ENCODE measurements at places on chromosomes 2 and 18.

GRCh38 chr2:10426726-10427617 is 21.2 kb downstream of the ODC1 start:
- DNase-seq = no peak

- no peak for DNase-seq
Measured at GRCh38 chr2:162333968-162334367, 10.0 kb upstream of the GCA start.

DNA sequence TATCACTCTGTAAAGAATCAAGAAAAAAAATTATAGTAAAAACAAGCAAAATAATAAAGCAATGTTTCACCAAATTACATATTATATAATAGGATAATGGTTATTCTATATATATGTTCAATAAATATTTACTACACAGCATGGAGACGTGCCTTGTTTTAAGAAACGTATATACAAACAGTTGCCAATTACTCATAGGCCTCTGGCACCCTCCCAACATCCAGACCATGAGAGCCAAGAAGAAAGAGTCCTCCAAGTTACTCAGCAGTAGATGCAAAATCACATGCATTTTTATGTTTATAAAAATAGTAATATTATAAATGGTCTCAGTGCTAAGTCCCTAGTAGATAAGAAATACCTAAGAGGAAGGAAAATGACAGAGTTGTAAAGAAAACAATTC is 64.8 kb downstream of the REV1 start:
- no peak for DNase-seq

GRCh38 chr2:241163601-241164118 is 13.4 kb downstream of the PPP1R7 start:
- DNase-seq = no peak

- DNase-seq = no peak
Measured at GRCh38 chr2:160532388-160532787, 38.8 kb upstream of the RBMS1 start.

DNA sequence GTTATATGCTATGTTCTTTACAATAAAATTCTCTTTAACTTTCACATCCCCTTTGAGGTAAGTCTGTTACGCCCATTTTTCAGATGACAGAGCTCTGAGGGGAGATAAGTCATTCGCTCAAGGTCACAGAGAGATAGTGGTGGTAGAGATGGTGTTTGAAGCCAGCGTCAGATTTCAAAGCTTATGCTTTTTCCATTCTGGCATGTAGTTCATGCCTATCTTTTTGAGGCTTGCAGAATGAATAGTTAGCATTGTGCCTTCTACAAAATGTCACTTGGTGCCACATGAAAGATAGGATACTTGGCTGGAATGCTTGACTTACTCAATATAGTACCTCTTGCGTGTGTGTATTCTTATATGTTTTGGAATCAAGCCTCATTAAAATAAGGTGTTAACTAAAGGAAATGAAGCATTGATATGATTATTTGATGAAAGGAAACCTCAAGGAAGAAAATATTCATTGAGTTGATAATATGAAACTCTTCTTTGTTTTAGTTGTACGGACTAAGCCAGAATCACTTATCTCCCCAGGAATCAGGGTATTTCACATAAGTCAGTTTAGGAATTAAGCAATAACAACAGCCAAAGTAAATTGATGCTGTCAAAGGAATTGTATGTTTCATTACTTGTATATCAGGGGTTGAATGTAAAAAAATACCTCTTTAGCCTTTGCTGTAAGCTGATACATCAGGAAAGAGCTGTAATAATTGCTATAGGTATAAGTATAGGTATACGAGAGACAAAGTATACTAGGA is 15.5 kb downstream of the SPATS2L start:
- no peak for DNase-seq

DNA sequence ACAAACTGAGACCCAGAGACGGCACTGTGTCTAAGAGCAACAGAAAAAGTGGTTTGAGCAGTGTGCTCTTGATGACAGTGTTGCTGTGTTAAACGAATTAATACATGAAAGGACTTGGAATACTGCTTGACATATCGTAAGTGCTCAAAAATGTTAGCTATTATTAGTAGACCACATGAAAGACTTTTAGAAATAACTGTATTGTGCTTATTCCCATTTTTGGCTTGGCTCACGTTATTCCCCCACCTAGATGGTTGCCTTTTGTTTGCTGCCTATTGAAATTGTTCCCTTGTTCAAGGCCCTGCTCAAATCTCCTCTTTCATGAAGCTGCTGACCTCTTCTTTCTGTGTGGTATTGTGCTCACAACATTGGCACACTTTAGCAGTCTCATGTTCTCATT is 27.8 kb upstream of the C2orf74 start:
- DNase-seq = no peak

- no peak for DNase-seq
Measured at GRCh38 chr2:176100547-176101140, 1.0 kb downstream of the HOXD12 start.

DNA sequence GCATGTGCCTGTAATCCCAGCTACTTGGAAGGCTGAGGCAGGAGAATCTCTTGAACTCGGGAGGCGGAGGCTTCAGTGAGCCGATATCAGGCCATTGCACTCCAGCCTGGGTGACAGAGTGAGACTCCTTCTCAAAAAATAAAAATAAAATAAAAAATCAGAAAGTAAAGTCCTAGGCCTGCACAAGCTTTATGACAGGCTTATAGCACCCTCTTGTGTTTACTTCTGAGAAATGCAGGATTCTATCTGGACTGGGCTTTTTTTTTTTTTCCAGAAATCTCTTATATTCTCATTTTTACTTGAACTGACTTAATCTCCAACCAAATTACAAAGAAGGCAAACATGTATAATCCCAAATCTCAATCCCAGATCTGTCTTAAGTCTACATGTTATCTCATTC is 26.1 kb upstream of the REG3G start:
- no peak for DNase-seq

GRCh38 chr18:76499021-76499420 is 4.0 kb upstream of the ZNF516 start:
- DNase-seq = no peak

DNA sequence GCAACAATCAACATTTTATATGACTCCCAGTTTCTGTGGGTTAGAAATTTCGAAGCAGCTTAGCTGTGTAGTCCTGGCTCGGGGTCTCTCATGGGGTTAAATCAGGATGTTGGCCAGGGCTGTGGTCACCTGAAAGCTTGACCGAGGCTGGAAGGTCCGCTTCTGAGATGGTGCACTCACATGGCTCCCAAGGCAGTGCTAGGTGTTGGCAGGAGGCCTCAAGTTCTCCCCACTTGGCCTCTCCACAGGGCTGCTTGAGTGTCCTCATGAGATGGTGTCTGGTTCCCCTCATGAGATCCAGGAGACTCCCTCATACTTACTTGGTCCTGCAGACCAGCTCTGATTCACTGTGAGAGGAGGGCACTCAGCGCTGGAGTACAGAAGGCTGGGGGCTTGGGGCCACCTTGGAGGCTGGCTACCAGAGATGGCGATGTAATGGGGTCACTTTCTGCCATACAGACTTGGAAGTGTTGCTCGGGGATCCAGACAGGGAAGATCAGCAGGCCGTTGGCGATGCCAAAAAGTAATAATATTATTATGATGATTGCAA is 98.8 kb downstream of the INHBB start:
- DNase-seq = no peak

- DNase-seq = no peak
Measured at GRCh38 chr2:36409935-36410334, 54.4 kb downstream of the CRIM1 start.
